Heart right ventricle (tissue), 16 donors: ENCODE measurements at places on chromosomes 16 and 17. TPM values are rescaled to one million over a fixed set of nuclear protein-coding genes. Genes with fewer than 3 reads are reported as not detected.

The KLHL36 gene
- 19.5 TPM for polyA plus RNA-seq

The G6PC1 gene
- not detected for polyA plus RNA-seq

The C16orf86 gene
- 2.6 TPM for polyA plus RNA-seq

The COX6A2 gene
- polyA plus RNA-seq, result 9,450 TPM

The SENP3 gene
- polyA plus RNA-seq, result 33.1 TPM
